ENCODE measurements at places on chromosomes 5 and 9. TPM values are rescaled to one million over a fixed set of nuclear protein-coding genes. Genes with fewer than 3 reads are reported as not detected.

Gene LCN15
- not detected for total RNA-seq

Gene PCDHA12
- total RNA-seq: 0.57 TPM

Gene GGTA1
- total RNA-seq: 38.9 TPM

Gene FGF18
- 2.9 TPM for total RNA-seq

Gene NTNG2
- 5.3 TPM for total RNA-seq

DNA sequence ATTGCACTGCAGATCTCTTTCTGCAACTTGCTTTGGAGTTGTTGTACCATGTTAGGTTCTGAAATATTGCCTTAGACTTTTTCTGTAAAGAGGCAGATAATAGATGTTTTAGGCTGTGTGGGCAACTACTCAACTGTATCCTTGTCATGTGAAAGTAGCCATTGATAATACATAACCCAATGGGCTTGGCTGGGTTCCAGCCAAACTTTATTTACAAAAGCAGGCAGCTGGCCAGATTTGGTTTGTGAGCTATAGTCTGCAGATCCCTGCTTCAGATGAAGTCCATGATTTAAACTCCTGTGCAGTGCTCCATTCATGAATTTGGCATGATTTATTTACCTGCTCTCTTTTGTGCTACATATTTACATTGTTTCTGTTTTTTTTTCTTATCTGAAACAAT is 300.4 kb downstream of the IRX2 start:
- DNase-seq: no peak

- no peak for DNase-seq
Observed at GRCh38 chr5:83354958-83355357, 116.6 kb upstream of the VCAN start.

DNA sequence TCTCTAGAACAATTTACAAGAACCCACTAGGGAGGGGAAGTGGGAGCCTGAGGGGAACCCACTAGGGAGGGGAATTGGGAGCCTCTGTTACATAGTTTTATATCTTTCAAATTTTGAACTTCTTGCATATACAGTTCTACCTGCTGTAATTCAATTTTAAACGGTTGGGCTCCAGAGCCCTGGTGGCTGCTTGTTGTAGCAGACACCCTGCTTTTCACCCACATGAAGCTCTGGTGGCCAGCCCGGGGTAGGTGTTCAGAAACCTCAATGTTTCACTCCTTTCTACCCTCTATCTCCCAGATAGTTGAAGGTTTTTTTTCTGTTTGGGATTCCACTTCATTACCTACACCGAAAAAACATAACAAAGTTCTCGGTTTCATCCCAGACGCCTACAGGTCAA is 124.4 kb downstream of the TMEM174 start:
- no peak for DNase-seq

GRCh38 chr9:123655681-123656423 is 274.1 kb downstream of the DENND1A start:
- no peak for DNase-seq

DNA sequence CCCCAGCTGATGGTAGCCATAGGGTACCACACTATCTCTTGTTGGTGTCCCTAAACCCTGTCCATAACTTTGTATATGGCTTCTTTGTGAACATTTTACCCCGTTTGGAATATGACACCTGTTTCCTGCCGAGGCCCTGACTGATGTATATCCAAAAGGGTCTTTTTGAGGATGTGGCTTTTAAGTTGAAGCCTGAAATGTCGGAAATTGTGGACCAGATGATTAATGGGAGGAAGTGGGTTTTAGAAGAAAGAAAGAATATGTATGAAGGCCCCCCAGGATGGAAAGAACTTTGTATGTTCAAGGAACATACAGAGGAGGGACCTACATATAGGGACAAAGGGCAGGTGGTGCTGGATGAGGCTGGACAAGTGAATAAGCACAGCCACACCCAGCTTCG is 16.7 kb upstream of the TNFSF8 start:
- DNase-seq: no peak

GRCh38 chr5:131224387-131225201 is 39.3 kb upstream of the CDC42SE2 start:
- peak; percentile 73 for DNase-seq

DNA sequence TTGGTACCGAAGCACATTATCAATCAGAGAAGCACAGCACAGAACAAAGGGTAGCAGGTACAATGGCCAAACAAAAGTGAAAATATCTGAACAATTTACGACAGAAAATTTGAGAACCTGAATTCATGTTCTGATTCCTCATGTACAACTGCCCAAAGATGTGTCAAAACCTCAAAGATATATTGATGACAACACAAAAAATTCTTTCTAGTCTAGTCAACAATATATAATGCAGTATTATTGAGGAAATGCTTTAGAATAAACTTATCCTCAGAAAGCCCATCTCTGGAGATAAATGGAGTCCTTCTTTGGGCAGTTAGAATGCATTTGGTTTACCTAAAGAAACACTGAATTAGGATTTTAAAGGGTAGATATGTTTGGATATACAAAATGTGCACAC is 6.8 kb upstream of the SMARCA2 start:
- no peak for DNase-seq

GRCh38 chr5:78260771-78261170 is 33.7 kb downstream of the AP3B1 start:
- no peak for DNase-seq

DNA sequence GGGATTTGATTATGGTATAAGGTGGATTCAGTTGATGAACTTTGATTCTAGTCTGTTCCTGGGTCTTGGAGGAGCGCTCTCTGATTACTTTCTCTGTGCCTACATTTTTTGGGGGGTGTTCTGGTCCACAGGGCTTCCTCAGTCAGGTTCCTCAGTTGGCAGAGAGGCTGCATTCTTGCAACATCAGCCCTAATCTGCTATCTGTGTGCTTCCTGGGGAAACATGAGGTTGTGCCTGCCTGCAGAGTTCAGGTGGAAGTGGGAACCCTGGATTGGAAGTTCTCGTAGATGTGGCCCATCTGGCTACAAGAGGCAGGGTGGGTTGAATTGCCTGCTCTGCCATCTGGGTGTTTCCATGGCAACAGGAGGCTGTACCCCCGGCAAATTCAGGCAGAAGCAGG is 24.5 kb downstream of the POLK start:
- DNase-seq: no peak

- no peak for DNase-seq
Observed at GRCh38 chr5:84378420-84378819, 6.3 kb downstream of the EDIL3 start.

DNA sequence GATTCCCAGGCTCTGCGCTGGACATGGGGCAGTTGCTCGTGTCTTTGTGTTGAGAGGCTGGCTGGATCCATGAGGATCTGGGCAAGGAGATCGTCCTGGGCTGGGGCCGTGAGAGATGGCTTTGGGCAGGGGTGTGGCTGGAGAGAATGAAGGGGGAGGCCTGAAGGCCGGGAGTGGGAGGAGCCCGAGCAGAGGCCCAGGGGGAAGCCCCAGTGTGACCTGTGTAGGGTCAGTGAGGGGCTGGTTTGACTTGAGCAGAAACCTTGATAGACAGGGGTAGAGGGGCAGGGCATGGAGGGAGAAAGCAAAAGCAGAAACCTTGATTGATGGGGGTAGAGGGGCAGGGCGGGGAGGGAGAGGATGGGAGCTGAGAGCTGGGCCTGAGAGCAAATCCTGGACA is 54.4 kb upstream of the ASS1 start:
- DNase-seq: no peak

DNA sequence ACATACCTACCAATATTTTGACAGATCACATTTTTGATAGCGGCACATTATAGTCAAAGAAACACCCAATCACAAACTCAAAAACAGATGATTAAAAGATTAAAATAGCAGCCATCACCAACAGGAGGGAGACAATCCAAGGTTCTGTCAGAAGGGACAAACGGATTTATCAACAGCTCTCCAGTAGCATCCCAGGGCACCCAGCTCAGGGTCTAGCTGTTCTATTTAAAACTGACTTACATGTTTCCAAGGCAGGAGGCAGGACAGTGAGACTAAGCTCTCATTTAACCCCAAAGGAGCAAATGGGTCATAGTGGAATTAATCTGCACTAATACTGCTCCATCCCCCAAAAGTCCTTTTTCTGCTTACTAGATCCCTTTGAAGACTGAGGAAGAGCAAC is 3.2 kb downstream of the AGTPBP1 start:
- no peak for DNase-seq

All from aorta (tissue), 5 donors.